ENCODE measurements at places on chromosomes 5 and 9. TPM values are rescaled to one million over a fixed set of nuclear protein-coding genes. Genes with fewer than 3 reads are reported as not detected.

Gene CER1
- polyA plus RNA-seq = not detected

DNA sequence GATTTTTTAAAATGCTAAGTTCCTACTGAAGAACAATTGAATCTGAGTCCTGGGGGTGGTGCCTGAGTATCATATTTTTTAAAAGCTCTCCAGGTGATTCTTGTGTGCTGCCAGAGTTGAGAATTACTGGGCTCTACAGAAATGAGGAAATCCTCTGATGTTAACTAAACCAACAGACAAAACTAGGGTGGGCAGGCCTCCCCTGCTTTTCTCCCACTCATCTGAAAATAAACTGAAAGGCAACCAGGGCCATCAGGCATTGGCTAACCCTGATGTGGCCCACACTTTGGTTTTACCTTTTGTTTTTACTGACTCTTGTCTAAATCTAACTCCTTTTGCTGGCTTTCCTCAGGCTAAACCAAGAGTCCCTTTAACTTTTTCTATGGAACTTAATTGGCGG, 13.3 kb upstream of the CTNNA1 start:
- peaks cover 10% of the 10 kb centered on the region for H3K4me1 ChIP-seq
- no peaks in the 10 kb centered on the region for H3K36me3 ChIP-seq
- H3K27me3 ChIP-seq = peaks cover 7% of the 10 kb centered on the region
- H3K4me3 ChIP-seq = no peak overlapping the region
- no peak for DNase-seq

GRCh38 chr5:15577831-15578230, 77.9 kb downstream of the FBXL7 start:
- H3K4me1 ChIP-seq = no peaks in the 10 kb centered on the region
- no peak overlapping the region for H3K27ac ChIP-seq
- no peaks in the 10 kb centered on the region for H3K27me3 ChIP-seq
- no peaks in the 10 kb centered on the region for H3K36me3 ChIP-seq
- no peak overlapping the region for H3K4me3 ChIP-seq
- no peak for DNase-seq

Gene PCDHB11
- polyA plus RNA-seq = not detected

- H3K27ac ChIP-seq = no peak overlapping the region
- no peak overlapping the region for H3K4me3 ChIP-seq
- no peak for DNase-seq
- peaks cover 3% of the 10 kb centered on the region for H3K27me3 ChIP-seq
- H3K36me3 ChIP-seq = no peaks in the 10 kb centered on the region
Measured at GRCh38 chr9:130451509-130452388, 7.0 kb downstream of the ASS1 start.

Gene SPAG8
- 2.1 TPM for polyA plus RNA-seq

- H3K4me3 ChIP-seq = no peak overlapping the region
- H3K27me3 ChIP-seq = peaks cover 8% of the 10 kb centered on the region
- no peaks in the 10 kb centered on the region for H3K4me1 ChIP-seq
- H3K27ac ChIP-seq = no peak overlapping the region
Measured at GRCh38 chr5:102722931-102723330, 32.2 kb upstream of the PAM start.

Gene SLC6A3
- not detected for polyA plus RNA-seq

Gene FBXO4
- 17.6 TPM for polyA plus RNA-seq

Gene AMBP
- polyA plus RNA-seq = not detected

- H3K4me3 ChIP-seq = peak overlapping the region; percentile 74
- peaks cover 71% of the 10 kb centered on the region for H3K4me1 ChIP-seq
- DNase-seq = no peak
- peaks cover 8% of the 10 kb centered on the region for H3K36me3 ChIP-seq
- peak overlapping the region; percentile 79 for H3K27ac ChIP-seq
- no peaks in the 10 kb centered on the region for H3K27me3 ChIP-seq
Measured at GRCh38 chr5:18740301-18740700, 1106.0 kb downstream of the TAF11L14 start.

GRCh38 chr5:66443462-66444130, 152.6 kb upstream of the MAST4 start:
- no peaks in the 10 kb centered on the region for H3K4me1 ChIP-seq
- DNase-seq = no peak
- H3K27me3 ChIP-seq = peaks cover 1% of the 10 kb centered on the region

Gene ZNG1C
- 17.5 TPM for polyA plus RNA-seq

GRCh38 chr5:158747816-158748432, 351.8 kb downstream of the EBF1 start:
- peaks cover 1% of the 10 kb centered on the region for H3K27me3 ChIP-seq
- no peak overlapping the region for H3K4me3 ChIP-seq
- no peaks in the 10 kb centered on the region for H3K36me3 ChIP-seq
- H3K27ac ChIP-seq = no peak overlapping the region

Measured in immature natural killer cell (primary cell).